Mesothelial cell of epicardium (in vitro differentiated cells): ENCODE measurements at places on chromosomes 1 and 21.

DNA sequence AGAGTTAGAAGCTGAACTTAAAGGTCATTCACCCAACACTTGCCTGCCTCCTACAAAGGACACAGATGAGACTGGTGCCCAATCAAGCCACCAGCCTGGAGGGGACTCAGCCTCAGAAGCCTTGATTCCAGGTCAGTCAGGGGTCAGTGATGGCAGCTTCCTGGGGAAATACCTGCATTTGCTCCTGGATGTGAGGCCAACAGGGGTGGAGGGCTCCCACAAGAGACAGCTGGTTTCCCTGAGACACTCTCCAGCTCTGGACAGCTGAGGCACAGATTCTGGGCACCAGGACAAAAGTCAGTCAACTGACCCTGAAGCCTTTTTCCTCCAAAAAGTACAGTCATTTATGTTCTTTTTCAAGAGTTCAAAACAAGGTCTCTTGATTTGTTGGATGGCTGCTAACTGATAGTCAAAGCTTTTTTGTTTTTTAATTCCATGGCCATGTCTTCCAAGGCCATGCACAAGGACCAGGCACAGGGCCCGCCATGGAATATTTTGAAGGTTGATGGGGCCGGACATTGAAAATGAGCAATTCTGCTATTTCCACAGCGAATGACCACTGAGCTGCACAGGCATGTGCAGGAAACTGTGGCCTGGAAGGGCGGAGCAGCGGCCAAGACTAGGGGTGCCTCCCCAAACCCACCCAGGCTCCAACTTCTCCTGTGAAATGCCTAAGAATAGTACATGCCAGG, 1.8 kb downstream of the C2CD2 start:
- H3K36me3 ChIP-seq = peaks cover 4% of the 10 kb centered on the region
- no peak for DNase-seq
- peak overlapping the region; percentile 69 for H3K4me3 ChIP-seq
- peaks cover 36% of the 10 kb centered on the region for H3K4me1 ChIP-seq
- no peaks in the 10 kb centered on the region for H3K27me3 ChIP-seq

DNA sequence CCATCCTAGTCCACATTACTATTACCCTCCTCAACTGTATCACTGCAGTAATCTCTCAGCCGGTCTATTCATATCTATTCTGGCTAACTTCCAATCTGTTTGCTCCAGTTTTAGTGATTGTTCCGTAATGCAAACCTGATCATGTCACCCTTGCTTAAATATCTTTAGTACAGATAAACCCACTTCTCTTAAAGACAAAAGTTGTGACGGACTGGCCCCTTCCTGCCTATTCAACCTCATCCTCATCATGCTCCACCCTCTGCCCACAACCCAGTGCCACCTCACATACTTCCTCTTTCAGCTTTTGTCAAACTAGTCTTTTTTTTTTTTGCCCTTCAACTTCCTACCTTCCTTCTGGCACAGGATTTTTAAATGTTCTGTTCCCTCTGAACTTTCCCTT, 2.8 kb upstream of the C1orf162 start:
- peaks cover 8% of the 10 kb centered on the region for H3K36me3 ChIP-seq
- H3K27me3 ChIP-seq = no peaks in the 10 kb centered on the region
- H3K4me1 ChIP-seq = no peaks in the 10 kb centered on the region
- no peak overlapping the region for H3K4me3 ChIP-seq
- DNase-seq = no peak
- H3K27ac ChIP-seq = no peak overlapping the region

- H3K27me3 ChIP-seq = no peaks in the 10 kb centered on the region
- no peaks in the 10 kb centered on the region for H3K36me3 ChIP-seq
- H3K4me1 ChIP-seq = peaks cover 15% of the 10 kb centered on the region
- no peak overlapping the region for H3K4me3 ChIP-seq
- no peak for DNase-seq
- H3K27ac ChIP-seq = no peak overlapping the region
These were observed 44.4 kb downstream of the ZNF697 start for GRCh38 chr1:119603695-119604094.

GRCh38 chr1:36183309-36183856, 27.4 kb downstream of the MAP7D1 start:
- no peak for DNase-seq
- no peak overlapping the region for H3K4me3 ChIP-seq
- H3K27ac ChIP-seq = peak overlapping the region; percentile 10
- H3K4me1 ChIP-seq = peaks cover 2% of the 10 kb centered on the region
- H3K27me3 ChIP-seq = no peaks in the 10 kb centered on the region

DNA sequence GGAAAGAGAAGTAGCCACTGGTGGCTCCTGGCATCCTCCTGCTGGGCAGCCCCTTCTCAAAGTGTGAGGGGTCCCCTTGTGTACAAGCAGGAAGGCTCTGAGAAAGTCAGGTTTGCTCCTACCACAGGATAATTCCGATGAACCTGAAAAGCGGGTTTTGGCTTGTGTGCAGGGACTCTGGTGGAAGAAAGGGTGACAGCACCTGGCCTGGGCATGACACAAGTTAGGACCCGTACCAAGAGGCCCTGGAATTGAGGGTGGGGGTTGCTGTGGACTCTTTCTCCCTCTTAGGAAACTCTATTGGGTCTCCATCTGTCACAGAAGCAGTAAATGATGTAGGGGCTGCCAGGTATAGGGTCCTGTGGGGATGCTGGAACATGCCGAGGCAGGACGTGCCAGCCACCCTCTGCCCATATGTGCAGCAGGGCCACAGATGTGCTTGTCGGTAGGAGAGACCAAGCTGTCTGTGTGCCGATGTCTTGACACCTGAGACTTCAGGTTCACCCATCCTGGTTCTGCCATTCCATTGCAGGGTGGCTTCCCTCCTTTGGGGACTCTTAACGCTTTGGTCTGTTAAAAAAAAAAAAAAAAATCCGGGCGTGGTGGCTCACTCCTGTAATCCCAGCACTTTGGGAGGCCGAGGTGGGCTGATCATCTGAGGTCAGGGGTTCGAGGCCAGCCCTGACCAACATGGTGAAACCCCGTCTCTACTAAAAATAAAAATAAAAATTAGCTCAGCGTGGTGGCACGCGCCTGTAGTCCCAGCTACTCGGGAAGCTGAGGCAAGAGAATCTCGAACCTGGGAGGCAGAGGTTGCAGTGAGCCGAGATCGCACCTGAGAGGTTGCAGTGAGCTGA, 9.8 kb downstream of the C1orf35 start:
- DNase-seq = no peak
- peaks cover 15% of the 10 kb centered on the region for H3K4me1 ChIP-seq
- no peak overlapping the region for H3K27ac ChIP-seq
- no peak overlapping the region for H3K4me3 ChIP-seq

- no peak overlapping the region for H3K4me3 ChIP-seq
- H3K36me3 ChIP-seq = peaks cover 8% of the 10 kb centered on the region
- no peak overlapping the region for H3K27ac ChIP-seq
- no peaks in the 10 kb centered on the region for H3K27me3 ChIP-seq
These were observed 36.1 kb downstream of the SLX9 start for GRCh38 chr21:44975720-44976555.
